ENCODE measurements at places on chromosomes 11 and 22.

GRCh38 chr11:130403271-130403804 lies 25.1 kb downstream of the ADAMTS8 start:
- no peak for DNase-seq

DNA sequence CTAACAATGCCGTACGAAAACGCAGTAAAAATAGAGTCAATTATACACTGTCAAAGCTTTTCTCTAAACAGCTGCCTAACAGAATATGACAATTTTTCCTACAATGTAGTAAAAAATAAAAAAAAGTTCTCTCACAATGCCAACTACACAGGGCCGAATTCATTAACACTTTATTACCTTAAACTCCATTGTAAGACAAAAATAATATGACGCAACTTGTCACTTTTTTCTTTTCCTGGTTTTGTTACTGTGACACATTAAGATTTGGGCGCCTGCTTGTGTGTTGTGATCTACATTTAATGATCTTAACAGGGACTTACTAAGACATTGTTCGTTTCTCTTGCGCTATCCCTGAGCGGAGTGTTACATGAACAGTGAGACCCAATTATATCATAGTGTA lies 204.1 kb downstream of the INSC start:
- no peak for DNase-seq

DNA sequence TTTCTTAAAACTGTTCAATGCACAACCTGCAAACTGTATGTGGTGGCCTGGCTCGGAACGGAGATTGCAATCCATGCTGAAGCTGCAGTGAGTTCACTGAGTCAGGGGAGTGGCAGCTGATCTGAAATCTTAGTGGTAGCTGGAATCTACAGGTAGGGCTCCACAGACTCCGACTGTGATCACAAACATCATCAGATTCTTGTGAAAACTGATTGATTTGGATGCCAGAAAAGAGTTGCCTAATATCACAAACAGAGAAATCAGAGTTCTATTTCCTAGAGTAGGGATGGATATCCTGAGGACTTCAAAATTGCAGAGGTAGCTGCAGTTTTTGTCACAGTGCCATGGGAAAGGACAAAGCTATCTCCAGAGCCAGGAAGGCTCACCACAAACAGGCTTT lies 57.5 kb upstream of the SC5D start:
- DNase-seq = no peak

DNA sequence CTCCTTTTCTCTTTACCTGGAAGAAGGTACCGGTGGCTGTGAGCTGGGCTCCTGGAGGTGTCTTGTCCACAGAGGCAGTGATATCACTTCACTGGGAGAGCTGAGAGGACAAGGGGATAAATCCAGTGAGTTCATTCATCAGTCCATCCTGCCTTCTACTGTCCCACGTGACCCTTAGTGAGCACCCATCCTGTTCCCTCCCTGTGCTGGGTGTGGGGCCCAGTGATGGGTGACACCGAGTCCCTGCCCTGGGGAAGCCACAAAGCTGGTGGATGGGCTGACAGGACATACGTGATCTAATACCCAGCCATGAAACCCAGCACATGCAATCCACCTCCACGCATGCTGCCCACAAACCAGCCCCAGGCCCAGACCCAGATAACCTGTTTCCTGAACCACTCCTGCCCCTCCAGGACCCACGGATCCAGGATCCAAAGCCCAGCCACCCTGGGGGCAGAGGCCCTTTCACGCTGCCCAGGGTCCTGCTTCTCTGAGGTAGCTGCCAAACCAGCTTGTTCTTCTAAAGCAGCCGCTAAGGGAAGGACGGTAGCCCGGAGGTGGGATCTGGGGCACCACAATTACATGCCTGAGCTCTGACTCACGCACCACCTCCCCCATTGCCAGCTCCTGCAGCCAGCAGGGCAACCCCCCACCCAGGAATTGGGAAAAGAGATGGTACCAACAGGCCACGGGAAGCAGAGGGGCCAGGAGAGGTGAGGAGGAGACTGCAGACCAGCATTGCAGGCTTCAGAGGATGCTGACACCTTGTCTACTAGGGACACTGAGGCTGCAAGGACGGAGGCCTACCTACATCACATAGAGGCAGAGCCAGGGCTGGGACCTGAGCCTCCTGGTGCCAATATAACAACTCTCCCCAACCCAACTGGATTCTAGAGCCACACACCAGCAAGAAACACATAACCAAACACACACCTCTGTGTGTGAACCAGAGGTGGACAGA lies 35.2 kb downstream of the GDPD5 start:
- no peak for DNase-seq

- no peak for DNase-seq
Measured at GRCh38 chr22:46687048-46687444, 51.0 kb downstream of the CERK start.

- DNase-seq = no peak
Measured at GRCh38 chr11:64790205-64791095, 12.1 kb upstream of the SF1 start.

DNA sequence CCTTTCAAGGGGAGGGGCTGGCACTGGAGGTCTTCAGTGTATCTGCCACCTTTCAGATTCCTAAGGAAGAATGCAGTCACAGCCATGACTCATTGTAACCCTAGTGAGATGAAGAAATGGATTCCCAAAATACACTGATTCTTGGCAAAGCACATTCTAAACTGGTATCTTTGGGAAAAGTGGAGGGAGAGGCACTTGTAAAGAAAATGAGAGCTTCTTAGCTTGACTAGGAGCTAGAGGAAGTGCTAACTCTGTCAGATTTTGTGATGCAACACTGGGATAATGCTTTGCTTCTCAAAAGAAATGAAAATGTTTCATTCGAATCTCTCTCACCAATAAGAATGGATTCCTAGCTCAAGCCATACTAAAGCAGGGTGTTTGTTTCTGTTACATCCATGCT lies 14.3 kb downstream of the NRIP3 start:
- no peak for DNase-seq

GRCh38 chr11:111258046-111258445 lies 12.5 kb downstream of the POU2AF2 start:
- no peak for DNase-seq

- DNase-seq = no peak
Measured at GRCh38 chr11:114017723-114018122, 41.8 kb upstream of the ZBTB16 start.

All from stimulated activated CD4-positive, alpha-beta T cell treated with anti-CD3 and anti-CD28 coated beads, Interleukin-4, amount 100 ng/mL, for 4 hours (primary cell).